ENCODE measurements at places on chromosomes 1 and 21.

- DNase-seq, result no peak
Measured at GRCh38 chr1:47128221-47128620, 9.0 kb upstream of the CYP4A22 start.

DNA sequence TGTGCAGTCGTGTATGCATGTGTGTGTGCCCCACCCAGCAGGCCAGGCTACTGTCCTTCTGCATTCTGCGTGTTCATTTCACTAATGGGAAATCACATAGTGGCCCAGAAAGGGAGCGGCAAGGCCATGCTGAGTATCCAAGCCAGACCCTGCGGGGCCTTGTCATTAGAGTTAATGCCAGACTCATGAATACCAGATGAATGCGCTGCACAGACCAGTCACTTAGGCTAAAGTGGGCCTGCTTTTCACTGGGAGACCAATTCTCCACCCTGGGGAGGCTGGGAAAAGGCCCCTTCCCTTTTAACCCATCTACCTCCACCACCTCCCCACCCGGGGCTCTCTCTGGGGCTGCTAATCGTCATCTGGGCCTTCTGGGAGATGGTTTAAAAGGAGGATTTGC, 17.0 kb upstream of the GRIK3 start:
- no peak for DNase-seq

DNA sequence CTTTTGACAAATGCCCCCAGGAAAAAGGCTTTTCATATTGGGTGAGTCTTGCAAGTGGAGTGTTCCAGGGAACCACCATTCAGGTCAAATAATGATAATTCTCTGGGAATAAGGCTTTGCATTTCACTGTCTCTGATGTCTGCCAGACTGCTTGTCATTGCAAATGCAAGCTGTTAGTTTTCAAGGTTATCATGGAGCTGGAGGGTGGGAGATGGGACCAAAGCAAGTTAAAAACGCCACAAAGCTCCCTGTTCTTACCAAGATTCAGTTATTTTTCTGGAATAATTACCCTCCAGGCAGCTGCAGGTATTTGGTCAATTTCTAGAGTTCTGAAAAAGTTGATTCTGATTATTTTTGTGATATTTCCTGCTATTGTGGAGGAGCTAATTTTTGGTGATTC, 210.1 kb downstream of the GPR52 start:
- no peak for DNase-seq

DNA sequence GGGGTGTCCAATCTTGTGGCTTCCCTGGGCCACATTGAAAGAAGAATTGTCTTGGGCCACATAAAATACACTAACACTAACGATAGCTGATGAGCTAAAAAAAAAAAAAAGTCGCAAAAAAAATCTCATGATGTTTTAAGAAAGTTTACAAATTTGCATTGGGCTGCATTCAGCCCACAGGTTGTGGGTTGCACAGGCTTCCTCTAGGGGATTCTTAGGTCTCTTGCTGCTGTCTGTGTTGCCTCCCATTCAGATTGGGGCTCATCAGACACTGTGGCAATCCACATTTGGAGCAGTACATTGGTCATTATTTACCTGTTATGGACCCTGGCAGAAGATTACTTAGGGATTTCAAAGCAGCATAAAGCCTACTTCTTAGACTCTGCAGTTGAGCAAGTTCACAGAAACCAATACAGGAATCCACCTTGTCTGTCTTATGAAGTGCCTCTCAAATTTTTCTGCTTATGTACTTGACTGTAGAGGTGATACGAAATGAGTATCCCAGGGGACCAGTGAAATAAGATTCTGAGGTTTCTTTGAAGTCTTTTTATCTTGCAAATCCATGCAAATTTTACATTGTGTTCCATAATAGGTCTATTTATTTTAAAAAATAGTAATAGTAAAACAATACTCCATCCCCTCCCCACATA, 205.5 kb downstream of the RPS6KC1 start:
- DNase-seq, result no peak

GRCh38 chr1:66033781-66034180, 241.1 kb downstream of the PDE4B start:
- no peak for DNase-seq

DNA sequence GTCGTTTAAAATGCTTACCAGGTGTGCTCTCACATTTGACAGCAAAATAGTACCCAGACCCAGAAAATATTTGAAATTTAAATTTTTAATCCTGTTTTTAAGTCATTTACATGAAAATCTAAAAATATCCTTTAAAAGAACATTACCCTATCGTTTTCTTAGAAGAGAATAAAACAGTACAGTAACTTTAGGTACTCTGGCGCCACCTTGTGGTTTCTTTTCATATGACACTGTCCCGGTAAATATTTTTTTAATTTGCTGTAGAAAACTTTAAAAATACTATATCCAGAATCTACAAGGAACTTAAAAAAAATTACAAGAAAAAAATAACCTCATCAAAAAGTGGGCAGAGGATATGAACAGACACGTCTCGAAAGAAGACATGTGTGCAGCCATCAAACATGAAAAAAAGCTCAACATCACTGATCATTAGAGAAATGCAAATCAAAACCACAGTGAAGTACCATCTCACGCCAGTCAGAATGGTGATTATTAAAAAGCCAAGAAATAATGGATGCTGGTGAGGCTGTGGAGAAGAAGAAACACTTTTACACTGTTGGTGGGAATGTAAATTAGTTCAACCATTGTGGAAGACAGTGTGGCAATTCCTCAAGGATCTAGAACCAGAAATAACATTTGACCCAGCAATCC, 129.2 kb downstream of the RGS21 start:
- DNase-seq, result peak; percentile 34

- no peak for DNase-seq
Measured at GRCh38 chr1:214933375-214933774, 149.2 kb upstream of the KCNK2 start.

GRCh38 chr1:1894354-1895059, 3.6 kb upstream of the GNB1 start:
- no peak for DNase-seq

DNA sequence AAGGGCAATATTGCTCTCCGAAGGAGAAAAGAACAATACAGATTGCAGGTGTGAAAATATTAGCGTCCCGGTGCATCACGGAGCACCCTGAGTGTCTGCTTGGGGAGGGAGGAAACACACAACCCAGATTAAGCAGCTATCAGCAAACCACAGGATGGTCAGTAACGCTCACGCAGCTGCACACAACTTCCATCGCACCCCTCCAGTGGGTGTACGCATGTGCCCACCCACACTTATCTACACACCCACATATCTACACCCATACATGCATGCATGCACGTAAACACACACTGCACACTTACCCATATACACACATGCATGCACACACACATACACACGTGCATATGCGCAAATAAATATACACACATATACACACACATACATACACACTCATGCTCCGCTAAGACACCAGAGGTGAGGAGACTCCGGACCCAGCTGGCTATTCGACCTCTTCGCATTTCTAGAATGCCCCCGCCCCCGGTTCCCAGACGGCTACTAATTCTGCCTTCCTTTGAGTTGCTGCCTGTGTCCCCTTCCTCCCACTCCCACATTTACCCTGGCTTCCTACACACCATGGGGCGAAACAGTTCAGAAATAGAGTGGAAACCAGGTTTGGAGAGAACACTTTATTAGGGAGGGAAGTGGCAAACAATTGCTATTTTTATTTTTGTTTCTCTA, 26.2 kb downstream of the ITPKB start:
- DNase-seq, result no peak

- DNase-seq, result peak; percentile 19
Measured at GRCh38 chr1:160307118-160307791, 22.3 kb upstream of the PEX19 start.

All from NCI-H2081 (cell line).